ENCODE measurements at places on chromosomes 7 and 10.

DNA sequence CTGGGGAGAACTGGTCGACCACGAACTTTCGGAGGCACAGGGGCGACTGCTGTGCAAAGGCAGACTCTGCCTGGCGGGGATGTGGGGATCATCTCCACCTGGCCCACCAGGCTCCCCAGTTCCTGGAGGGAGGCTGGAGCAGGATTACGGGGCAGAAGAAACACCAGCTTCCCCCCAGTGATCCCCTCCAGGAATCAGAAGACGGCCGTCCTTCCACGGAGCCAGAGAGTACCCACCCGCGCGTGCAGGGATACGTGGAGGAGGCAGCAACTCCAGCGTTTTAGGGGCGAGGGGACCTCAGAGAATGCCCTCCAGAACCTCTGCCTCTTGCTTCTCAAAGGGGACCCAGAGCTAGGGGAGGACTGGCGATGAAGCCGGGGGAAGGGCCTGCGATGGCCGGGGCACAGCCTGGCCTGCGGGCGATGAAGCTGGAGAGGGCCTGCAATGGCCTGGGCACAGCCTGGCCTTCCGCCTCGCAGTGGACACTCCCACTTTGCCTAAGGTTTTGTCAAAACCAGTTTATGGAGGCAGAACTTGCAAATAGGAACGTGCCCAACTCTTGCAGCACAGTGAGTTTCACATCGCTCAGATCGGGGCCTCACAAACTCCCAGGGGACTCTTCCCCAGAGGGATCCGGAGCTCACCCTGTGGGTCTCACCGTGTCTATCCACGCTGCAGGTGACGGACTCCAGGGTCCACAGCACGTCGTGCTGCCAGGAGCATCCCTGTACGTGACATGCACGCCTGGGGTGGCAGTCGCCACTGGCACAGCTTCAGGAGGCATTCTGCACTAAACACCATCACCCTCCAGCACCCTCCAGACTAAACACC lies 77.9 kb upstream of the PDGFA start:
- no peaks in the 10 kb centered on the region for H3K27me3 ChIP-seq
- DNase-seq: no peak
- no peak overlapping the region for H3K4me3 ChIP-seq
- no peak overlapping the region for H3K27ac ChIP-seq
- peaks cover under 1% of the 10 kb centered on the region for H3K4me1 ChIP-seq

- no peak overlapping the region for H3K4me3 ChIP-seq
- H3K4me1 ChIP-seq: peaks cover 12% of the 10 kb centered on the region
- DNase-seq: no peak
- H3K36me3 ChIP-seq: peaks cover 4% of the 10 kb centered on the region
Observed at GRCh38 chr10:76231286-76231934, 800.0 kb downstream of the LRMDA start.

- H3K4me1 ChIP-seq: peaks cover 12% of the 10 kb centered on the region
- peak overlapping the region; percentile 93 for H3K27ac ChIP-seq
- no peaks in the 10 kb centered on the region for H3K27me3 ChIP-seq
- H3K4me3 ChIP-seq: peak overlapping the region; percentile 95
- H3K36me3 ChIP-seq: no peaks in the 10 kb centered on the region
Observed at GRCh38 chr10:124802313-124802675, 675 bp downstream of the ABRAXAS2 start.

- no peaks in the 10 kb centered on the region for H3K27me3 ChIP-seq
- no peaks in the 10 kb centered on the region for H3K36me3 ChIP-seq
- no peak overlapping the region for H3K27ac ChIP-seq
- H3K4me1 ChIP-seq: peaks cover 10% of the 10 kb centered on the region
- H3K4me3 ChIP-seq: no peak overlapping the region
Observed at GRCh38 chr7:71480791-71481190, 348.8 kb downstream of the GALNT17 start.

GRCh38 chr7:70188901-70189650 lies 590.8 kb downstream of the AUTS2 start:
- no peaks in the 10 kb centered on the region for H3K27me3 ChIP-seq
- DNase-seq: no peak
- H3K4me1 ChIP-seq: peaks cover 7% of the 10 kb centered on the region
- no peak overlapping the region for H3K4me3 ChIP-seq

- H3K36me3 ChIP-seq: peaks cover 16% of the 10 kb centered on the region
- no peak for DNase-seq
- no peak overlapping the region for H3K4me3 ChIP-seq
- H3K27ac ChIP-seq: peak overlapping the region; percentile 77
Observed at GRCh38 chr7:157273208-157274093, 63.4 kb upstream of the DNAJB6 start.

DNA sequence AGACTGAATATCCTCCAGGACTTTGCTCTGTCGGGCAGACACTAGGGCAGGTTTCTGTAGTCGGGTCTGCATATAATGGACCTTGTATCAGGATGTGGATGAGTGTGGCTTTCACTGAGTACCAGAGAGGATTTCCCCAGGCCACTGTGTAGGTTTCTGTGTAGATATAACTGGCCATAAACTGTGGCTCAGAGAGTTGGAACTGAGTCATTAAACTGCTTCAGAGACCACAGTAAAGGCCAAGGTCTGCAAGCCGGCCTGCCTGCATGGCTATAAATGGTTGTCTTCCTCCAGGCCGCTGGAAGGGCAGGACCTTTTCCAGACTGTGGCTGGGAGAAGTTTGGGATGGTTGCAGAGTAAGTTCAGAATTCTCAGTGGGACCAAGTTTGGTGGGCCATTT lies 16.9 kb downstream of the ZNF92 start:
- no peaks in the 10 kb centered on the region for H3K27me3 ChIP-seq
- no peak for DNase-seq
- H3K36me3 ChIP-seq: peaks cover 40% of the 10 kb centered on the region
- H3K27ac ChIP-seq: no peak overlapping the region
- H3K4me1 ChIP-seq: no peaks in the 10 kb centered on the region
- H3K4me3 ChIP-seq: no peak overlapping the region

GRCh38 chr7:94492601-94493000 lies 17.0 kb upstream of the CASD1 start:
- DNase-seq: no peak
- H3K27ac ChIP-seq: no peak overlapping the region
- no peak overlapping the region for H3K4me3 ChIP-seq
- no peaks in the 10 kb centered on the region for H3K27me3 ChIP-seq
- H3K36me3 ChIP-seq: no peaks in the 10 kb centered on the region

- no peak for DNase-seq
- H3K4me1 ChIP-seq: no peaks in the 10 kb centered on the region
- no peaks in the 10 kb centered on the region for H3K36me3 ChIP-seq
- no peak overlapping the region for H3K4me3 ChIP-seq
- no peak overlapping the region for H3K27ac ChIP-seq
- H3K27me3 ChIP-seq: peaks cover 22% of the 10 kb centered on the region
Observed at GRCh38 chr10:43056568-43057011, 20.3 kb upstream of the RET start.

- H3K27ac ChIP-seq: no peak overlapping the region
- DNase-seq: no peak
- no peaks in the 10 kb centered on the region for H3K4me1 ChIP-seq
- no peak overlapping the region for H3K4me3 ChIP-seq
- peaks cover 12% of the 10 kb centered on the region for H3K27me3 ChIP-seq
- no peaks in the 10 kb centered on the region for H3K36me3 ChIP-seq
Observed at GRCh38 chr7:50838675-50839377, 56.1 kb upstream of the GRB10 start.

GRCh38 chr10:7928536-7928935 lies 110.2 kb downstream of the TAF3 start:
- H3K36me3 ChIP-seq: no peaks in the 10 kb centered on the region
- no peak overlapping the region for H3K4me3 ChIP-seq
- no peaks in the 10 kb centered on the region for H3K27me3 ChIP-seq
- no peak for DNase-seq
- peaks cover 9% of the 10 kb centered on the region for H3K4me1 ChIP-seq

GRCh38 chr10:69742356-69742695 lies 59.4 kb upstream of the COL13A1 start:
- DNase-seq: no peak
- H3K4me3 ChIP-seq: no peak overlapping the region
- H3K36me3 ChIP-seq: no peaks in the 10 kb centered on the region
- peaks cover 20% of the 10 kb centered on the region for H3K4me1 ChIP-seq

DNA sequence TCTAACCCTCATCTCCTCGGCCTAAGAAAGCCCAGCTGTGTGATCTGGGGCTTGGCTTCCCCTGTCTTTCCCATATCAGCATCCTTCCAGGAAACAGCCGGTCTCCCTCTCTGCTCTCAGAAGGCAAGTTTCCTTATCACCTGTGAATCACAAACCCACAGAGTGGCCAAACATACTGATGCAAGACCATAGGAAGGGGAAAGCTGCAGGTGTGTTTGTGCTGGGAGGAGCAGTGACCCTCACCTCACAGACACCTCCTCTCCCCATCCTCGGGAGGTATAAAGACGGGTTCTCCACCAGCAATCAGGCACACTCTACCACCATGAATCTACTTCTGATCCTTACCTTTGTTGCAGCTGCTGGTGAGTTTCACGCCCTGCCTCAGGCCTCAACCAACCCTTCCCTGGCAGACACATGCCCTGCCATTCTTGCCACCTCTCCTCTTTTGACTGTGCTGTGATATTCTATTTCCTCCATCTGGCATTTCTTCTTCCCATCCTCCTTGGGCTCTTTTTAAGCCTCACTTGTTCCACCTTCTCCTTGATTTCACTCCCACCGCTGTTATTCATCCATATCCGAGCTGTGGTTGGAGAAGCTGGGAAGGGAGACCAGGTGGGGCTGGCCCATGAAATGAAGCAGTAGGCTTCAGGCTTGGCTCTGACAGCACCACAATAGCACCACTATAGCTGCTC lies at the start of gene PRSS2:
TSS of gene PRSS2 (plus strand) at position 310 of the 692 bp plus-strand sequence. CDS start at position 323, 13 bp downstream.
- H3K4me3 ChIP-seq: no peak within 1 kb of the TSS
- H3K27ac ChIP-seq: no peak within 1 kb of the TSS
- no peaks in the 10 kb centered on the region for H3K4me1 ChIP-seq
- peaks cover 38% of the 10 kb centered on the region for H3K27me3 ChIP-seq

DNA sequence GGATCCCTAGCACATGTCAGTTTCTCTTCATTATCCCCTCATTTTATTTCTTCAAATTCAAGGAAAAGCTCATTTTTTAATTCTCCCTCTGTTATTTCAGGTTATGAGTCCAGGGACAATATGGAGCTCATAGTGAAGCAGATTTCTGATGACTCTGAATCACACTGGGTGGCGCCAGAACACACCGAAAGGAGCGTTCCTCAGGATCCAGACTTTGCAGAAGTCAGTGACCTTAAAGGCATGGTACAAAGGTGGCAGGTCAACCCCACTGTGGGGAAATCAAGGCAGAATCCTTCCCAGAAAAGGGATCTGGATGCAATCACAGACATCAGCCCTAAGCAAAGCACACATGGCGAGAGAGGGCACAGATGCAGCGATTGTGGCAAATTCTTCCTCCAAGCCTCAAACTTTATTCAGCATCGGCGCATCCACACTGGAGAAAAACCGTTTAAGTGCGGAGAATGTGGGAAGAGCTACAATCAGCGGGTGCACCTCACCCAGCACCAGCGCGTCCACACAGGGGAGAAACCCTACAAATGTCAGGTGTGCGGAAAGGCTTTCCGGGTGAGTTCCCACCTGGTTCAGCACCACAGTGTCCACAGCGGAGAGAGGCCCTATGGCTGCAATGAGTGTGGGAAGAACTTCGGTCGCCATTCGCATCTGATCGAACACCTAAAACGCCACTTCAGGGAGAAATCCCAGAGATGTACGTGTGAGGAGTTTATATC lies 21.4 kb downstream of the ZKSCAN5 start:
- H3K4me3 ChIP-seq: no peak overlapping the region
- peaks cover 52% of the 10 kb centered on the region for H3K36me3 ChIP-seq
- no peaks in the 10 kb centered on the region for H3K4me1 ChIP-seq
- H3K27me3 ChIP-seq: no peaks in the 10 kb centered on the region
- DNase-seq: no peak

DNA sequence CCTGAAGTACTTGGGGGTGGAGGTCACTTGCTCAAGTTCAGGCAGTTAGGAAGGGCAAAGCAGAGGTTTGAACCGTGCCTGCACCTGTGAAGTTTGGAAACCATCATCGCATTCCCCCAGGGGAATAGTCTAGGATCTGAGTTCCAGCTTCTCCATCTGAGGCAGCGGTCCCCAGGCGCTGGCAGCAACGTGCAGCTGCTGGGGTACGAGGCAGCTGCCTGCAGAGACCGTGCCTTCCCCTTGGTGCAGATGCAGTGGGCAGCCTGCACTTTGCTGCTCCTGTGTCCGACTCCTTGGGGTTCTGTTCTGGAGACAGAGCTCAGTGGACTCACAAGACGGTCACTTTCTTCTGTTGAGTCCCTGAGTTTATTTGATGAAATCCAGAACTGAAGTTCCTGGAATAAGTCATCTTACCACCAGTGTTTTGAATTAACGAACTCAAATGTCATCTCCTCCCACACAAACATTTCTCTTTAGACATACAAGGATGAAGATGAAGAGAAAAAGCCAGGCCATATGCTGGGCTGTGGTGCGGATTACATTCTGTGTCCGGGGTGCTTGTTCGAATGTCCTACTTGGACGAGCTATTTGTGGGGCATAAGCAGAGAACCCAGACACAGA lies 19.9 kb upstream of the GIMAP8 start:
- H3K27me3 ChIP-seq: peaks cover 18% of the 10 kb centered on the region
- no peak overlapping the region for H3K27ac ChIP-seq
- no peak for DNase-seq
- H3K36me3 ChIP-seq: no peaks in the 10 kb centered on the region
- H3K4me3 ChIP-seq: no peak overlapping the region

DNA sequence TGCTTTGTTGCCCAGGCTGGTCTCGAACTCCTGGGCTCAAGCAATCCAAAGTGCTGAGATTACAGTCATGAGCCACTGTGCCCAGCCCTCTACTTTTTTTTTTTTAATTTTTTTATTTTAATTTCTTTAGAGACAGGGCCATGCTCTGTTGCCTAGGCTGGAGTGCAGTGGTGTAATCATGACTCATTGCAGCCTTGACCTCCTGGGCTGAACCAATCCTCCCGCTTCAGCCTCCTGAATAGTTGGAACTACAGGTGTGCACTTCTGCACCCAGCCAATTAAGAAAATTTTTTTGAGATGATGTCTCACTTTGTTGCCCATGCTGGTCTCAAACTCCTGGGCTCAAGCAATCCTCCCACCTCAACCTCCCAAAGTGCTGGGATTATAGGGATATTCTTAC lies 528.6 kb downstream of the GATA3 start:
- H3K4me1 ChIP-seq: peaks cover 4% of the 10 kb centered on the region
- H3K36me3 ChIP-seq: no peaks in the 10 kb centered on the region
- DNase-seq: no peak
- H3K27ac ChIP-seq: no peak overlapping the region
- H3K27me3 ChIP-seq: peaks cover 21% of the 10 kb centered on the region
- H3K4me3 ChIP-seq: no peak overlapping the region

GRCh38 chr7:5699467-5700384 lies 81.7 kb downstream of the RNF216 start:
- peaks cover 65% of the 10 kb centered on the region for H3K4me1 ChIP-seq
- no peaks in the 10 kb centered on the region for H3K27me3 ChIP-seq
- peak overlapping the region; percentile 7 for H3K4me3 ChIP-seq
- H3K27ac ChIP-seq: peak overlapping the region; percentile 57

- peaks cover 20% of the 10 kb centered on the region for H3K4me1 ChIP-seq
- H3K27ac ChIP-seq: peak overlapping the region; percentile 84
- H3K4me3 ChIP-seq: no peak overlapping the region
- no peak for DNase-seq
- no peaks in the 10 kb centered on the region for H3K36me3 ChIP-seq
- H3K27me3 ChIP-seq: no peaks in the 10 kb centered on the region
Observed at GRCh38 chr10:3825244-3825643, 40.2 kb upstream of the KLF6 start.
